A549 treated with RU486 at 1 μM for 4 hours (cell line): ENCODE measurements at places on chromosomes 16 and 17. TPM values are rescaled to one million over a fixed set of nuclear protein-coding genes. Genes with fewer than 3 reads are reported as not detected.

KRT40 gene
- total RNA-seq = not detected in 5 replicates

ZMYND15 gene
- 0.47 to 0.89 TPM (median 0.56 TPM) in 5 replicates for total RNA-seq

ITGB3 gene
- 3.5 to 5.8 TPM (median 5.1 TPM) in 5 replicates for total RNA-seq

C1QTNF8 gene
- not detected in 5 replicates for total RNA-seq

ZG16 gene
- not detected in 5 replicates for total RNA-seq

ABCA3 gene
- total RNA-seq = 13.6 to 20.1 TPM (median 17.0 TPM) in 5 replicates

CACNA1G gene
- 3.7 to 5.4 TPM (median 4.7 TPM) in 5 replicates for total RNA-seq

MYH1 gene
- not detected in 5 replicates for total RNA-seq

ABCA8 gene
- 0.30 to 0.62 TPM (median 0.34 TPM) in 4 of 5 replicates, not detected in the other for total RNA-seq

KRTAP4-9 gene
- total RNA-seq = not detected in 5 replicates

COG8 gene
- 19.8 to 27.3 TPM (median 25.6 TPM) in 5 replicates for total RNA-seq

SPN gene
- 0.01 TPM in 1 of 5 replicates, not detected in the others for total RNA-seq

HS3ST2 gene
- not detected in 5 replicates for total RNA-seq

AGRP gene
- total RNA-seq = not detected in 5 replicates

PRAC2 gene
- total RNA-seq = not detected in 5 replicates

FAM117A gene
- 0.60 to 1.1 TPM (median 0.89 TPM) in 5 replicates for total RNA-seq
